ENCODE measurements at places on chromosomes 5 and 9.

DNA sequence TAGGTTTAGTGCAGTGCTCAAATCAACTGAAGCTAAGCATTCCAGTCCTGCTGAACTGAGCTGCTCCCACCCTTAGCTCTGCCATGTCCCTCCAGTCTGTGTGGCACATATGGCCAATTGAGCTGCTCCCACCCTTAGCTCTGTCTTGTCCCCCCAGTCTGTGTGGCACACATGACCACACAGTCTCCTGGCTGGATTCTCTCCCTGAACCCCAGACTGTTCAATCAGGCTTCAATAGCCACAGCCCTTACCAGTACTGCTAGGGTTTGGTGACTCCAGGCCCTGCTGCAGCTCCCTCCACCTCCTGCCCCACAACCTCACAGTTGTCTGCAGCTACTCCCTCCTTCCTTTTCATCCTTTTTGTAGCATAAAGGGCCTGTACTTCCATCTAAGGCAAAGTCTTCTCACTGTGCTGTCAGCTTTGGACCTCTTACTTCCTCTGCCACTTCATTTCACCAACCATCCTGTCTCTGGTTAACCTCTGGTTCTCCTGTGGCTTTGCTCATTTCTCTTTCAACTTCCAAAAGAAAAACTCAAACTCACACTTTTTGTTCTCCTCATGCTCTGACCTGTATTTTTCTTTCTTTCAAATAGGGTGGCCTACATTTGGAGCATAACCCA lies 50.8 kb downstream of the ADAMTS12 start:
- DNase-seq = no peak

DNA sequence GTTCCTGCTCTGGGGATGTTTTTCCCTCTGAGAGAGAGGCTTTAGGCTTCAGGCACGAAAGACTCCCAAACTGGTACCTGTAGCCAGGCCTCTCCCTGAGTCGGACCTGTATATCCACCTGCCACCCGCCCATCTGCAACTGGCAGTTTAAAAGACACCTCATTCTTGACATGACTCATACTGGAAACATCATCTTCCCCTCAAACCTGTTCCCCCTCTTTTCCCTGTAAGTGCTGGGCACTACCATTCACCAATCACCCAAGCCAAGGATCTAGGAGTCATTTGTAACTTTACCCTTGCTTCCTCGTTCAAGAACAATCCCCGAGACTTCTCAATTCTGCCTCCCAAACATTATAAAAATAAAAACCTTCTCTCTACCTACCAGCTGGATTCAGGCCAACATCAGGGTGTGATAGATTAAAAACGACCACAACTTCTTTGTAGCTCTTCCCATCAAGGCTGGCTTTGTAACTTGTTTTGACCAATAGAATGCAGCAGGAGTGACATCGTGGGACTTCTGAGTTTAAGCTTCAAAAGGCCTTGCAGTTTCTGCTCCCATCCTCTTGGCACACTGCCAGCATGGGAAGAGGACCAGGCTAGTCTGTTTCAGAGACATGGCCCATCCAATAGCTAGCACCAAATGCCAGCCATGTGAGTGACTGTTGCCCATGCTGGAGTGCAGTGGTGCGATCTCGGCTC lies 1.8 kb upstream of the WDR31 start:
- no peak for DNase-seq

GRCh38 chr5:169534311-169534880 lies 49.2 kb upstream of the SPDL1 start:
- DNase-seq = no peak

- no peak for DNase-seq
Observed at GRCh38 chr9:88794100-88794499, 197.2 kb upstream of the S1PR3 start.

DNA sequence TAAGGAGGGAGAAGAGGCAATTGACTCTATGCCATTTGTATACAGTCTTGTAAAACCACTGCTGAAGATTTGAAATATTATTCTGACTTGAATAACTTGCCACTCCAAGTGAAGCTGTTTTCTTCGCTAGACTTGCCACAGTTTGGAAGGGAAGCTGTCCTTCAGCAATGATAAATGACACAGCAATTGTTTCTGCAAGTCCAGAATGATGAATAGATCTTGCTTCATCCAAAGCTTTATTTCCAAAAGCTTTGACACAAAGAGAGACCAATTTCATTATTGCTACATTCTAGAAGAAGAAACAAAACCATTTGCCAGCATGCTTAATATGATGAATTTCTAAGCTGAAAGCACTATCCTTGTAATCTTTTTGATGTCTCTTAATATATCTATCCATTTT lies 73.7 kb downstream of the ZNF366 start:
- DNase-seq = no peak

- no peak for DNase-seq
Observed at GRCh38 chr5:96699186-96699820, 37.1 kb downstream of the CAST start.

DNA sequence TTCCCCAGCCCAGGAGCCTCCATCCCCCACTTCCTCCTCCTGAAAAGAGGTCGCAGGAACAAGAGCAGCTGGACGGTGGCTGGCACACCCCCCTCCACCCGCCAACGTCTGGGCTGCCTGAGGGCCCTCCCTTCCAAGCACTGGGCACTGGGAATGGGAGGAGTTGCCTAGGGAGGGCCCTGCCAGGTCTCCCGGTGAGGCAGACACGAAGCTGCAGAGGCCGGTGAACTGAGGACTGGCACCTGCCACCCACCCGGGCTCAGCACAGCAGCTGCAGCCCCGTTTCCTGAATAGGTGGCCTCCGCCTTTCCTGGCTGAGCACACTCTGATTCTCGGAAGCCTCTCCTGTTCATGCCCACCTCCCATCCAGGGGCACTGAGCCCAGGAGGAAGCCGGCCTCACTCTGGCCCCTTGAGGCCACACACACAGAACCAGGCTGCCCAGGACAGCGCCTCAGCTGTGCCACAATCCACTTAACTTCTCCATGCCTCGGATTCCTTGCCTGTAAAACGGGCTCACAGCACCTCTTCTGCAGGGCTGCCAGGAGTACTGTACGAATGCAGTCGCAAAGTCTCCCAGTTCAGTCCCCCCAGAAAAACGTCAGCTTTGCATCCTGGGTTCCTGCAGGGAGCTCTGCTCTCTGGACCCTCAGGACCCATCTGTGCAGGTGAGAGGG lies 1.3 kb downstream of the NPDC1 start:
- no peak for DNase-seq

DNA sequence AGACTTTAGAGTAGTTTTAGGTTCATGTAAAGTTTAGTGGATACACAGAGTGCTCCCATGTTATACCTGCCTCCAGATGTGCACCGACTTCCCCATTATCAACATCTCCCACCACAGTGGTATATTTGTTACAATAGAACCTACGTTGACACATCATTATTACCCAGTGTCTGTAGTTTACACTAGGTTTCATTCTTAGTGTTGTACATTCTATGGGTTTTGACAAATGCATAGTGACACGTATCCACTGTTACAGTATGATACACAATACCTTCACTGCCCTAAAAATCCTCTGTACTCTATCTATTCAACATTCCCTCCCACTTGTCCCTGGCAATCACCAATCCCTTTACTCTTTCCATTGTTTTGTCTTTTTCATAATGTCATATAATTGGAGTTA lies 34.3 kb upstream of the CRHBP start:
- no peak for DNase-seq

DNA sequence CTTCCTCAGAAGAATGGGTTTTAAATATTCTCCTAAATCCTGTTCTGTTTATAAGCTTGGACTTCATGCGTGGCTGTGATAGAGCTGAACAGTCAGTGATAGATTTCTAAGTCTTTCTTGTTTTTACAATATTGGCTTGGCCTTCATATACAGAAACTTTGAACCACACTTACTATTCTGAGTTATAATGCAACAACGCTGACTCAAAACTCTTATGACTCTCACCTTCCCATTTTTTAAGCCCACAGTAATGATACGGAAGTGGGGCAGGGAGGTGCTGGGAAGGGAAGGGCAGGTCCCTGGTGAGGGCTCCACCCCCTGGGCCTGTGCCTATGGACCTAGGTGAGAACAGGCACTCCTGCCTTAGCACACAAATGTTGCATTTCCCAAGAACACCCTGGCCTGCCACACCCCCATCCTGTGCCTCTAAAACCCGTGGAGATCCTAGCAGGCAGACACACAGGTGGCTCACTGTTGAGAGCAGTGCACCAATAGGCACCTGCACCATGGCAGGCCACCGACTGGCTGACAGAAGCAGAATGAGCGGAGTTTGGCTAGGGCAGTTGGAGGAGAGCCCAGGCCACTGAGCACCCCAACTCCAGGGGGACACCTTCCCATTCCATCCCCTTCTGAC lies 376.7 kb downstream of the GABRG2 start:
- no peak for DNase-seq

DNA sequence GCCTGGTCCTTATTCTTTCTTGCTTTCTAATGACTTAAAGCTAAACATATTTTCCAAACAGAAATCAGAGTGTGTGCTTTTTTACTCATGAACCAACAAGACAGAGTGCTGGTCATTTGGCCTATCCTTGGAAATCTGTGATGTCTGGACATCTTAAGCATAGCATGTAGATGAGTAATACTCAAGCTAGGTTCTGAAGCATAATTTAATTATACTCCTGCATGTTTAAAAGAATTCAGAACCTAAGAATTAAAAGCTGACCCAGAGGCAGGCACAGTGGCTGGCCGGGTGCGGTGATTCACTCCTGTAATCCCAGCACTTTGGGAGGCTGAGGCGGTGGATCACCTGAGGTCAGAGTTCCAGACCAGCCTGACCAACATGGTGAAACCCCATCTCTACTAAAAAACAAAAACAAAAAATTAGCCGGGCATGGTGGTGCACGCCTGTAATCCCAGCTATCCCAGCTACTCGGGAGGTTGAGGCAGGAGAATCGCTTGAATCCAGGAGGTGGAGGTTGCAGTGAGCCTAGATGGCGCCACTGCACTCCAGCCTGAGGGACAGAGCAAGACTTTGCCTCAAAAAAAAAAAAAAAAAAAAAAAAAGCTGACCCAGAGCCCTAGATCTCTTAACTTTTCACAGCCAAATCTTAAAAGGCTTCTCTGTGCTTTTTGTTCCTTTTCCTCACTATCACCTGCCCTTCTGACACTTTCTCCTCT lies 16.2 kb upstream of the TJP2 start:
- no peak for DNase-seq

- DNase-seq = no peak
Observed at GRCh38 chr5:65951330-65951729, 25.0 kb downstream of the ERBIN start.

DNA sequence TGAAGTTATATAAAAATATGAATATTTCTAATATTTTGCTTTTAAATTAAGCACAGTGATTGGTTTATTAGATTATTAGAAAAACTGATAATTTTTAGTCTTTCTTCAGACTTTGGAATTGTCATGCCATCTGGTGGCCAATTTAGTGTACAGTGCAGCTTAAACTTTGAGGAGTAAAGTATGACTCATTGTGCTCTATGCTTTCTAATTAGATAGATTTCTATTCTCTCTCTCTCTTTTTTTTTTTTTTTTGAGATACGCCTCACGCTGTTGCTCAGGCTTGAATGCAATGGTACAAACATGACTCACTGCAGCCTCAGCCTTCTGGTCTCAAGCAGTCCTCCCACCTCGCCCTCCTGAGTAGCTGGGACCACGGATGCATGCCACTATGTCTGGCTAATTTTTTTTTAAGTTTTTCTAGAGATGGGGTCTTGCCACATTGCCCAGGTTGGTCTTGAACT lies 42.1 kb upstream of the GPR21 start:
- DNase-seq = no peak

GRCh38 chr5:171845857-171846256 lies 60.2 kb downstream of the SMIM23 start:
- no peak for DNase-seq

DNA sequence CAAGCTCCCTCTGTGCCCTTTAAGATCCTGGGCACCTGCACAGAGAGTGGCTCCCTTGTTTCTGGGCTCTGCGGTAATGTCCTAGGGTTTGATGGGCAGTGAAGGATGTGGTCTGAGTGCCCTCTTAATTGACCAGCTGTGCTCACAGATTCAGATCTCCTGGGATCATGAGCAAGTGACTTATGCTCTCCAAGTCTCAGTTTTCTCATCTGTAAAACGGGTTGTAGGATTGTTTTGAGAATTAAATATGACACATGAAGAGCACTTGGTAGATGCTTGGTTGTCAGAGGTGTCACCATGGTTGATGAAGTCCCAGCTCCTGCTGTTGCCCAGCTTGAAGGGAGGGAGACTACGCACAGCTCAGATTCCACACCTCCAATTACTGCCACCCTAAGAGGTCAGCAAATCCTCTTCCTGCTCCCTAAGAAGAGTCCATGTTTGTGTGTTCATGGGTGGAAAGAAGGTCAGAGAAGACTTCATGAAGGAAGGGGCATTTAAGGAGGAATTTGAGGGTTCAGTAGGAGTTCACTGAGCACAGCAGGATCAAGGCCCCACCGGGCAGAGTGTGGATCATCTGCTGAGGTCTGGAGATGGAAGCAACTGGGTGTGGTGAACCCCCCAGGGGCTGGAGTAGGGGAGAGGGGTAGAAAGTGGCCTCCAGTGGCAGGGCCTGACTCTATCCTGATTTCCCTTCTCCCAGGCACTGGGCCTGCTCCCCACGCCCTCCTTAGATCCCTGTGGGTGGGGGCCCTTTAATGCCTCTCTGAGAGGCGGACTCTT lies 1.4 kb upstream of the PSD2 start:
- DNase-seq = no peak

GRCh38 chr5:108148715-108149139 lies 233.2 kb downstream of the FBXL17 start:
- DNase-seq = no peak

DNA sequence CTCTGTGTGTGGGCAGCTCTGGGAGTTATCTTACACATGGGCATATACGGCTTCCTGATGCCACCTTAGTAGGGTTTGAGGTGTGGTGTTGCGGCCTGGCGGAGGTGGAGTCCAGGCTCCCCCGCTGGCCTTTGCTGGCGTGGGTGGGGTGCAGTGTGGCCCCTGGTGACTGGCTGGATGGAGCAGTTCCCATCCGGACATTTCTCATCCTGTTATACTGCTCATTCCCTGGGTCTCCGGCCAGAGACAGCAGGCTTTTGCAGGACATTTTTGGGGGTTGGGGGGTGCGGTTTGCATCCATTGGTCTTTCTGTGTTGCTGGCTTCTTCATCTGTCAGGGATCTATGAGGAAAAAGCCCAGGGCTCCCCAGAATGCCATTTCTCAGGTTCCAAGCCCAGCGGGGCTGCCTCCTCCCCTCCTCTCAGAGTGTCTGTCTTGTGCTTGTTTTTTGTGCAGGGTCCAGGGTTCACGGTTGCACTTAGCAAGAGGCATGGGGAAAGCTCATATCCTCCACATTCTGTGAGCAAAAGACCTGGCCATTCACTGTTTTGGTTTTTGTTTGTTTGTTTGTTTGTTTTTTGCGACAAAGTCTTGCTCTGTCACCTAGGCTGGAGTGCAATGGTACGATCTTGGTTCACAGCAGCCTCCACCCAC lies 22.3 kb downstream of the NDUFS6 start:
- DNase-seq = no peak

DNA sequence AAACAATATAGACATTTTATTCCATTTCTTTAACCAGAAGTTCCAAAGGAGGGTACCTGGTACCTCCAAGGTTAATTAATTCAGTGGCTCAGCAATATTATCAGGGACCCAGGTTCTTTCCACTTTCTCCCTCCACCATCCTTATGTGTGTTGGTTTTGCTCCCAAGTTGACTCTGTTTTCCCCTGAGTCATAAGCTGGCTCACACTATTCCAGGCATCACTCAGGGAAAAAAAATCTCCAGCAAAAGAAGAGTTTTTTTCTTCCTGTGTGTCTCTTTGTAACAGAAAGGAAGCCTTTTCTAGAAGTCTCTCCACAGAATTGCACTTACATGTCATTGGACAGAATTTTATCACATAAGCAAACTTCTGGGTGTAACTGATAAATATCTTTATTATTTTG lies 31.2 kb upstream of the GALNT10 start:
- DNase-seq = no peak

- DNase-seq = no peak
Observed at GRCh38 chr5:113232667-113233066, 202.1 kb downstream of the TSSK1B start.
